IPS DF 19.7 (cell line): ENCODE measurements at places on chromosomes 16 and 17.

DNA sequence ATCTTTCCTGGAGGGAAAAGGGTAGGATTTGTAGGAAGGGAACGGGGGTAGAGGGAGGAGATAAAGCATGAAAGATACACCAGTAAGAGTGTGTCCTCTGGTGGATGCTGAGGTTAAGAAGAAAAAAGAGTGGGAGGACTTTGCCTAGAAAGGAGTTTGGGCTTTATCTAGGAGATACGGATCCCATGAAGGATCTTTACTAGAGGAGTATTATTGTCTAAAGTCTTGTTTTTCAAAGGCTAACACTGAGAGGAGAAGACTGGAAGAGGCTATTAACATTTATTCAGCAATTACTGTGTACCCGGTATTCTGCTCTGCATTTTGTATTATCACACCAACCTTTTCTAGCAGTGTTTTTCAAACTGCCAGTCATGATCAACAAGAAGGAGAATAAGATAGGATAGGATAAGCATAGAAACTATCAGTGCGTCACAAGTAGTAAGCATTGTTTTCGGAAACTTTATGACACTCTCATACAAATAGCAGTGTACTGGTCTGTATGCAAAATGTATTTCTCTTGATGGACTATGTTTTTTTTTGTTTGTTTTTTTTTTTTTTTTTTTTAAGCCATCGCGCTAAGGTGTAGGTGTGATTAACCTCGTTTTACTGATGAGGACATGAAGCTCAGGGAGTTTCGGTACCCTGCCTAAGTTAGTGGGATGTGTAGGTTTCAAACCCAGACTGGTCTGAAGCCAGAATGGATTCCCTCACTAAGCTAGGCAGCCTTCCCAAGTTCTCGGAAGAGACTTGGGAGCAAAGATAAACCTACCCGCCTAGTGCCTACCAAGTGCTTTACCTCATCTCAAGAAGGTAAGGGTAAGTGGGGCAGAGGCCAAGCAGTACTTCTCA is 1.3 kb upstream of the SP2 start:
- no peak for DNase-seq

- no peak for DNase-seq
Observed at GRCh38 chr16:50838165-50838564, 96.3 kb downstream of the CYLD start.

GRCh38 chr16:78896280-78896679 is 704.3 kb downstream of the MAF start:
- DNase-seq, result no peak

DNA sequence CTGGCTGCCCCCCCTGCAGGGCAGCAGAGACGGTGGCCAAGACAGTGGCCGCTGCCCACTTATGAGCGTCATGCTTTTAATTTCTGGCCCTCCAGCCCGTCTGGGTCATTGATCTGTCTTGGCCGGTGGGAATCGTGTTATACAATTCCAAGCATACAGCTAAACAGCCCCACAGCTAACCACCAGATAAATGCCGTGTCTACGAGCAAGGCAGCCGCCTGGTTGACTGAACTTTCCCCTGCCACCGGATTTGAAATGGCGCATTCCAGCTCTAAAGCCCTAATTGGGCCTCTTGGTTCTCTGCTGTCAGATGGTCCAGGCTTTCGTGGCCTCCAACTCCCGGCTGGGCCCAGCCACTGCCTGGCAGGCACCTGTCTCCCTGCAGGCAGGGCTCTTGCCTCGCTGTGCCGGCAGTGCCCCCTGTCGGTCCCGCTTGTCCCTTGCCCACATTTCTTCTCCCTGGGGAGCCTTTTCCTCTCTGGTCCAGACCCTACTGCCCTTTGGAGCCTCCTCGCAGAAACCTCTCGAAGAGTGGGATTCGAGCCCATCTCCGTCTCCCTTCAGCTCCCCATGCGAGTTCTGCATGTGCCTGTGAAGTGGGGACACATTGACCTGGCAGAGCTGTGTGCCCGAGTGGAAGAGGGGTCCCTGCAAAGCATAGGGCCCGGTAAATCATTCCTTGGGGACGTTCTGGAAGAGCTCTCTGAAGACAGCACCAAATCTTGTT is 1.8 kb upstream of the RBFOX3 start:
- DNase-seq, result peak; percentile 33

DNA sequence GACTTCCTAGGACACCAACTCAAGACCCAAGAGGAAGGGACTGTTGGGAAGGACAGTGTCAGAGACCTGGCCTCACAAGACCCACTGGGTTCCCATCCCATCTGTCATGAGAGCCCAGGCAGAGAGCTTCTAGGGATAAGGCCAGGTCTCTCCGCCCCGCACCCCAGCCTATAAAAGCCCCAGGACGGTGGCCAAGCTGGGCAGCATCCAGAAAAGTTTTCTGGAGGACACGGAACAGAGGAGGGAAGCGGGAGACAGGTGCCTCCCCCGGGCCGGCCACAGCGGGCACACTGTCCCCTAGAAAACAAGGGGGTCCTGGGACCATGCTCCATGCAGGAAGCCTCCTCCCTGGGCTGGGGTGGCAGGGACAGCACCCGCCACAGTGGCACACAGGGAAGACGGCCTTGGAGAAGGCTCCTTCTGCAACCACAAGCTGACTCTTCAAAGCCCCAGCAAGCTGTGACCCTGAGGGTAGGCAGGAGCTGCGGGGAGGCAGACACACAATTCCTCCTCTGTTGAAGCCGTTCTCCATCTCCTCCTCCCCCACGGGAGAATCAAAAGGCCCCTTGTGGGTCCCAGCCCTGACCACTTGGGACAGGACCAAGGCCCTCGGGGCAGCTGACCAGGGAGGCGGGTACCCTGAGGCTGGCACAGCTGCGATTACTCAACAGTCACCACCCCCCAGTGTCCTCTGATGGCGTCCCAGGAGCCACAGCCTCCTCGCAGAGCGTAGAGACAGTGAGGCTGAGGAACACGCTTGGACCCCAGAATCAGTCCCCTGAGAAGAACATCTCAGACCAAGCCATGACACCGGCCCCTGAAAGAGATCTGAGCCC is 26.1 kb downstream of the TRPV3 start:
- no peak for DNase-seq

DNA sequence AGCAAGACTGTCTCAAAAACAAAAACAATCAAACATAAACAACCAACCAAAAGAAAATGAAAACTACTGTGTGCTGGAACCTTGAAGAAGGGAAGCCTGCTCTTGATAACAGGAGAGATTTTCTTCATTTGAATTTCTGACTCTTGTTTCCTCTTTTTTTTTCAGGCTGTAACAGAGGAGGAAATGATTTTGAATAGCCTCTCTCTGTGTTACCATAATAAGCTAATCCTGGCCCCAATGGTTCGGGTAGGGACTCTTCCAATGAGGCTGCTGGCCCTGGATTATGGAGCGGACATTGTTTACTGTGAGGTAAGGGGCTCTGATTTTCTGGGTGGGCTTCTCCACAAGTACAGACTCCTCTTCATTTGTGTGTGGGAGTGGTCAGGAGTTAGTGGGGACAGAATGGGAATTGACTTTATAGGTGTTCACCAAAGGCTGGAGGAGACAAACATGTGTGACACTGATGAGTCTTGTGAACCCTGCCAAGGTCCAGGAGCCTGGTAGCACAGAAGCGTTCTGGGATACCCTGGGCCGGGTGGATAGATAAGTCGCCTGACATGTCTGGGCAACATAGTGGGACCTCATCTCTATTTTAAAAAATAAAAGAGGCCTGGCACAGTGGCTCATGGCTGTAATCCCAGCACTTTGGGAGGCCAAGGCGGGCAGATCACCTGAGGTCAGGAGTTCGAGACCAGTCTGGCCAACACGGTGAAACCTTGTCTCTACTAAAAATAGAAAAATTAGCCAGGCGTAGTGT is 14.9 kb downstream of the DUS2 start:
- no peak for DNase-seq

GRCh38 chr16:83996481-83997252 is 28.6 kb downstream of the NECAB2 start:
- DNase-seq, result no peak

- DNase-seq, result no peak
Observed at GRCh38 chr17:4870855-4871254, 28.5 kb upstream of the C17orf107 start.

DNA sequence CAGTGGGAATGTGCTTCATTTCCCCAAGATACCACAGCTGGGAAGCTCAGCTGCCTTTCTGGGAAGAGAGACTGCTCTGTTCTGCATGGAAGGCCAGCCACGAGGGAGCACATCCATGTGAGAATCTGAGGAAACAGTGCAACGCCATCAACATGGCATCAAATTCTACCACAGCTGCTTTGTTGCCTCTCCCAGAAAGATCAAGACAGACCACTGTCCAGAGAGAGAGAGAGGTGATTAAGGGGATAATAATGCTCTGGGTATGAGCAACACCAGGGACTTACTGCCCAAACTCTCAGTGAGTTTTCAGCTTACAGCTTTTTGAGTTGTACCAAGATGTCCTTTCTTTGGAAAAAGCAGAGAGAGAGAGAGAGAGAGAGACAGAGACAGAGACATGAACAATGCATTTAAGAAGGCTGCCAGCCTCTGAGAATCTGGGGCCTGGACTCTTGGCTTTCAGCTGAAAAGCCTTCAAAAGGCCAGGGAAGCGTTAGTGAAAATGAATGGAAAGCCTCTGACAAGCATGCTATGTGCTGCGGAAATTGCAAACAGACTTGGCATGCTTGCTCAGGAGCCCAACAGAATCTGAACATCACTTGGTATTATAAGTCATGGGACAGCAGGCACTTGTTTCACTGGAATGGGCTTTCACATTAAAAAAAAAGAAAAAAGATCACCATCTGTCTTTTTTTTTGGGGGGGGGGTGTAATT is 223.1 kb downstream of the MAP2K6 start:
- DNase-seq, result no peak

GRCh38 chr17:81962499-81963441 is 1.8 kb upstream of the NOTUM start:
- DNase-seq, result no peak

DNA sequence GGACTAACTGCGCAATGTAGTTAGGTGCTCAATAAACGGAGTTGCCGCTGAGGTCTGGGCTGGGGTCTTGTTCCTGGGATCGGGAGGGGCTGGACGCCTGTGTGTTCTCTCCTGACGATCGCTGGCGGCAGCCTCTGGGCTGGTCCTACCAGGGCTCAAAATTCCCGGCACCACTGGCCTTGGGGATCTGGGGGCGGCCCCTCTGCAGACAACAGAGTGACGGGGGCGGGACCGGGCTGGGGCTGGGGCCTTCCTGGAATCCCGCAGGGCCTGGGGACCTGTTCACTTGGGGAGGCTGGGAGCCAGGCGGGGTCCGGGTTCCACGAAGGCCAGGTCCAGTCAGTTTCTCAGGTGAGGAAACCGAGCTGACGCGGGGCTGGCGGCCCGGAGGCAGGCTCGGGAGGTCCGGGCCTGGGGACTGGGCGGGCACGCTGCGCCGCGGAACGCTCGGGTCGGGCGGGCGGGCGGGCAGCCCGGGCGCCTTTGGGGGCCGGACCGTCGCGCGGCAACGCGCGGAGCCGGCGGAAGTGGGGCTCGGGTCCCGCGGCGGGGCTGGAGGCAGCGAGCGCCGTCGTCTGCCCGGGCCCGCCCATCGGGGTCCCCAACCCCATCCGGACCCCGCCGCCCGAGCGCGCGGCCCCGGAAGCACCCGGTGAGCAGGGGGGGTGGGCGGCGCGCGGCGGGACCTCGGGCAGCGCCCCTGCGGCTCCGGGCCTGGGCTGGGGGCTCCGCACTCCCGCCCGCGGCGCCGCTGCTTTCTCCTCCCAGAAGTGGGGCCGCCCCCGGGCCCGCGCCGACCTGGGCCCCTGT is at the start of gene PIGQ:
Gene PIGQ, plus strand, starts transcription at position 524 of the 810 bp plus-strand sequence. CDS start 4,107 bp downstream, outside the sequence.
- no peak for DNase-seq

DNA sequence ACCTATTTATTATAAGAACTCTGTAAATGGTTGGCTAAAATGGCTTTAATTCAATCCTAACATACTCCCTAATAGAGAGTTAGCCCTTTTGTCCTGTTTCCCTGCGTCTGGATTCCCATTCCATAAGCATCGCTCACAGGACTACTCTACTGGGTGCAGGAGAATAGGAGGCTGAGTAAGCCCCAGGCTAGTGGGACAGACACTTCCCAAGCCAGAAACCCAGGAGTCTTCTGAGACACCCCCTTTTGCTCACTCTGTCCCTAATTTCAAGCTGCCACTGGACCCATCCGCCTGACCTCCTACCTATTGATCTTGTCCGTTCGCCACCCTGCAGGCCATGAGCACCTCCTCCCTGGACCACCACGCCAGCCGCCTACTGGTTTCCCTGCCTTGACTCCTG is 16.7 kb upstream of the TOB1 start:
- no peak for DNase-seq

DNA sequence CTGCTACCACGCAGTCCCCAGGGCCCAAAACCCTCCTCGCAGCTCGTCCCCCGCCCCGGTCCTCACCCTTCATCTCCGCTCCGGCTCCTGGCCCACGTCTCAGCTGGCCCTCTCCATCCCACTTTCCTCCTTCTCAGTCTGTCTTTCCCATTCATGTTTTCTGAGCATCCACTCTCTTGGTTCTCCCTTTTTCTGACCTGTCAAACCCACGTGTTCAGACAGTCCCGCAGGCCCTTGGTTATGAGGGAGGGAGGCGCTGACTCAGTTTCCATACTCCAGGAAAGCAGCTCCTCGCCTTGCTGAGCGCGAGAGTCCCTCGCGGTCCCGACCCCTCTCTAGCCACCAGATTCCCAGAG is 392 bp upstream of the HID1 start:
- DNase-seq, result no peak

DNA sequence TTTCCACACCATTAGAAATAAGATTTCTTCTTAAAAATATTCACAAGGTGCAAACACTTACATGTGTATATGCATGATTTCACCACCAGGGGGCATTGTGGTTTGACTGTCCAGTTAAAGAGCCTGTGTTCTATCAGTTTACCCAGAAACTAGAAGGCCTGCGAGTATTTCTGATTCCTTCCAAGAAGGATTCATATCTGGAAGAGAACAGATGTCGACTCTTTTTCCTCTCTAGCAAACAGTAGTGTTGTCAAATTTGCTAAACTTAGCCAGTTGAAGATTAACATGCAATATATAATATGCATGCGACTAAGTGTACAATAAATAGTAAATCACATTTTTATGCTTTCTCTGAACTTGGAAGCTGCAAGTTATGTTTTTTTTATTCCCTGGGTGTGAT is 404.1 kb downstream of the WWOX start:
- no peak for DNase-seq

DNA sequence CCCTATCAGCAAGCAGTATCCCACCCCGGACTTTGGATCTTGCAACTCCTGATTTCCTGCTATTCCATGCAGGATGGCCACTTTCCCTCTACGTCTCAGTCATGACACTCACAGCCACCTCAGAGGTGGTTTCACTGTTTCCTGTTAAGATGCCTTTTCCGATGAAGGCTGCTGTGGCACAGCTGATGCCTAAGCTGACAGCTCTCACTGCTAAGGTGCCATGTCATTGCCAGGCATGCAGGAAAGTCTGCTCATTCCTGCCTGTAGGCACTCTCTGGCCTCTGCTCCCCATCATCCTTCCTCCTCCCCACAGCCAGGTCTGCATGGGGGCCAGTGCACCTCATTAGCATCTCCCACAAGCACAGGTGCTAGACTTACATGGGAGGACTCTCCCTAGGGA is 173.0 kb downstream of the CBLN1 start:
- DNase-seq, result no peak
